Stimulated activated CD4-positive, alpha-beta T cell treated with anti-CD3 and anti-CD28 coated beads, Interleukin-12 subunit alpha, Interleukin-12 subunit beta, amount 100 ng/mL, for 48 hours (primary cell): ENCODE measurements at places on chromosomes 11 and 22.

- DNase-seq = no peak
Observed at GRCh38 chr11:12284316-12285050, 92.9 kb upstream of the PARVA start.

DNA sequence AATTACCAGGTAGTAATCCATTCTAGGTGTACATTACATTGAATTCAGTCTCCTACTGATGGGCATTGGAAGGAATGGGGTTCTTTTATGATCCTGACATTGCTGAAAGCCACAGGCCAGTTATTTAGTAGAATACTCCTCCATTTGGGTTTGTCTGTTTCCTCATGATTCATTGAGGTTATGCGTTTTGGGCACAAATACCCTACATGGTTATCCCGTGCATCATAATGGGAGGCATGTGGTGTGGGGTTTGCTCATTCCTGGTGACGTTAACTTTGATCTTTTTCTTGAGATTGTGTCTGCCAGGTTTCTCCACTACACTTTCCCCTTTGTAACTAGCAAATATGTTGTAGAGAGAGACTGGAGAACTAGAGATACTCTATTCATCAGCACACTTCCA, 5.5 kb downstream of the FOLR3 start:
- peak; percentile 27 for DNase-seq

GRCh38 chr11:71103266-71103665, 149.1 kb downstream of the SHANK2 start:
- DNase-seq = no peak

GRCh38 chr11:10899121-10899830, 41.4 kb upstream of the ZBED5 start:
- DNase-seq = peak; percentile 12

DNA sequence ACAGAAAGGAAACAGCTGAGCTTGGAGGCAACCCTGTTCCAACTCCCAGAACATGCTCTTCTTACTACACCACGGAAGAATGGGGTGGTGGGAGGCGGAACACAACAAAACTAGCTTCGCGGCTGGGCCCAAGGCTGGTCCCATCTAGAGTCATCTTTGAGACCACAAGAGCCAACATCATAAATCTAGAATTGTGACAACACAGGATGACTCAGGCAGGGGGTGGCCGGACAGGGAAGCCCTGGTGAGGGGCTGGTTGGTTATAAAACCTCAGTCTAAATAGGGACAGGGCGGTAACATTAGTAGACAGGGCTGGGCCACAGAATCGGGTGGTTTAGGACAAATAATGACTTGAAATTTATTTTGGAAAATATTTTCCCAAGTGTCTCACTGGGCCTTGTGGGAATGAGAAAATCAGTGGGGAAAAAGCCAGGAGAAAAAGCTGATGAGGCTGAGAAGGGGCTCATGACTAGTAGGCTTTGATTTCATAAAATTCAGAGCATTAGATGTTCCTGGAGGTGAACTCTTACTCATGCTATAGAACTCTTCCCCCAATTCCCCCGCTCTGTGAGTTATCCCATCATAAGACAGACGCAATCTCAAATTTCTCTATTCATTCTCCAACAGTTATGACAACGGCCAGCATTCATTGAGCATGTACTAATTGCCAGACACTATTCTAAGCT, 151.8 kb upstream of the TIMP3 start:
- DNase-seq = no peak
